ENCODE measurements at places on chromosomes 12 and 14. TPM values are rescaled to one million over a fixed set of nuclear protein-coding genes. Genes with fewer than 3 reads are reported as not detected.

GRCh38 chr14:22113401-22113800, 439.8 kb upstream of the OR4E1 start:
- no peak for DNase-seq

DNA sequence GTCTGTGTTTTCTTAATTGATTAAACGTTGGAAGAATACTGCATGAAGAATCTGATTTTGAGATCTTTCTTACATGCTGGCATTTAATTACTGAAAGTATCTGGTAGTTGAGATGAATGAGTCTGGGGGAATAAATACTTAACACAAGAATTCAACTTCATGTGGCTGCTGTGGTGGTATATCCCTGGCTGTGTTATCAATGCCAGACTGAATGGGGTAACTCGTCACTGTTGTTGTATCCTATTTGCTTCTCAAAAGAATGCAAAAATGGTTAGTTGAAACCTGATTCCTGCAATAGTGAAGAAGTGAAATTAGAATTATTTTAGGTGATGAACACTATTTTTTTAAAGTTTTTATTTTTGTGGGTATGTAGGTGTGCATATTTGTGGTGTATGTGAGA, 72.5 kb downstream of the HMGA2 start:
- DNase-seq = no peak

The AMN gene
- total RNA-seq = 0.71 TPM

The PPP1R3E gene
- 2.7 TPM for total RNA-seq

All from right atrium auricular region (tissue), 2 donors.